ENCODE measurements at places on chromosomes 7 and 10.
A peak's percentile ranks its signal among the peaks of the same experiment; 100 is the strongest.

- H3K36me3 ChIP-seq: no peaks in the 10 kb centered on the region
- DNase-seq: no peak
- H3K27me3 ChIP-seq: no peaks in the 10 kb centered on the region
- H3K27ac ChIP-seq: no peak overlapping the region
Observed at GRCh38 chr7:68014031-68014736, 1017.6 kb downstream of the TYW1 start.

DNA sequence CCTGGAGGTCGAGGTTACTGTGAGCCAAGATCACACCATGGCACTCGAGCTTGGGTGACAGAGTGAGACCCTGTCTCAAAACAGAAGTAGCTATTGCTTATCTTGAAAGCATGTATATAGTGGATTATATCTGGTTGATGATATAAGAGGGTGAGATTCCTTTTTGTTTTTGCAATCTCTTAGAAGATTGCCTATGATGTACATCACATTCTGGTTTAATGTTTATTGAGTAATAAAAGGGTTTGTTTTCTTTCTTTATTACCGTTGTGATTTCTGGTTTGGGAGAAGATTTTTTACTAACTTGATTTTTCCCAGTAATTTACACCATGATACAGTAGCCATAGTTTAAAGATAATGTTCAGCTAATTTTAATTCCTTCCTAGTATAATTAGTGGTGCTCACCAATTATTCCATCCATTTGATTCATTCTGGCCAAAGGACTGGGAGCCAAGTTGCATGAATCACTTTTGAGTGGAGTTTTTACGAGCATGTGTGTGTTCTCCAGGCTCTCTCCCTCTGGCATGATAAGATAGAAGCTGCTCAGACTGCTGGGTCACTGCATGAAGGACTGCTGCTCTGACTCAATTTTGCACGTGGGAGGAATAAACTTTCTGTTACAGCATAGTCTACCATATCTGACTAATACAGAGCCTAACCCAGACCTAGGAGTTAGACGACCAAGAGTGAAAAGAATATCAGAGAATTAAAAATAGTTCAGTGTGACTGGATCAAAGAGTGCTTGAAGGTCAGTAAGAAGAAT, 13.5 kb upstream of the TSPAN13 start:
- no peak for DNase-seq
- no peaks in the 10 kb centered on the region for H3K36me3 ChIP-seq
- no peak overlapping the region for H3K4me3 ChIP-seq
- H3K27ac ChIP-seq: no peak overlapping the region

GRCh38 chr10:8052956-8053445, 1.5 kb upstream of the GATA3 start:
- H3K4me3 ChIP-seq: peak overlapping the region; percentile 91
- peaks cover 30% of the 10 kb centered on the region for H3K27me3 ChIP-seq
- no peak for DNase-seq
- H3K36me3 ChIP-seq: peaks cover 25% of the 10 kb centered on the region
- peak overlapping the region; percentile 94 for H3K27ac ChIP-seq

DNA sequence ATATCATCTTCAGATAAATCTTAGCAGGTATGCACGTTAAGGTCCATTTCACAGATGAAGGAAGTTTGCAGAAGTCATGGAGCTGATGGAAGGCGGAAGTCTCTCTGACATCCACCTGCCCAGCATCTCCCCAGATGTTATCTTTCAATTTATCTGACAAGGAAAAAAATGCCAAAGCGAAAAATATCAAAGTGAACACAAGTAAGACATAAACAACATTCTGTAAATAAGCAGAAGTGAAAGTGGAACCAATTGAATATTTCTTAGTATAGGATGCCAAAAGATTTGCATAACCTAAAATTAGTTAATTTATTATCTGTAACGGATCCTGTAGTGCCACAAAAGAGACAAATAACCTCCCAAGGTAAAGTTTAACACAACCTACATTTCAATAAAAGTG, 73.6 kb upstream of the NEBL start:
- no peaks in the 10 kb centered on the region for H3K4me1 ChIP-seq
- no peak overlapping the region for H3K4me3 ChIP-seq
- DNase-seq: no peak

DNA sequence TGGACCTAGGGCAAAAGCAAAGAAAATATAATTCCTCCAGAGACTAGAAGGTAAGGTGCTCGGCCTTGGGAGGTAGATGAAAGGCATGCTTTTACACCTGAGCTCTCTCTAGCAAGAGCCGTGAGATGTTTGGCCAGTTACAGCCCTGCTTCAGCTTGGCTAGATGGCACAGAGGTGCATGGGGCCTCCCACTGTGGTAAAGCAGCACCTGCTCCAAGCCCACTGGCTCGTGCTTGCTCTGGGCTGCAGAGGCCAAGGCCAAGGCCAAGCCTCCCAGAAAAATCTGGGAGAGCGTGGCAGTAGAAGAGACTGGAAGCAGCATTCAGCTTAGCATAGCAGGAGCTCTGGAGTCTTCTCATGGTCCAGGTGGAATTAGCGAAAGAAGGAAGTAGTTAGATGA, 31.0 kb upstream of the OPALIN start:
- peaks cover 31% of the 10 kb centered on the region for H3K27me3 ChIP-seq
- DNase-seq: no peak
- H3K4me3 ChIP-seq: no peak overlapping the region

DNA sequence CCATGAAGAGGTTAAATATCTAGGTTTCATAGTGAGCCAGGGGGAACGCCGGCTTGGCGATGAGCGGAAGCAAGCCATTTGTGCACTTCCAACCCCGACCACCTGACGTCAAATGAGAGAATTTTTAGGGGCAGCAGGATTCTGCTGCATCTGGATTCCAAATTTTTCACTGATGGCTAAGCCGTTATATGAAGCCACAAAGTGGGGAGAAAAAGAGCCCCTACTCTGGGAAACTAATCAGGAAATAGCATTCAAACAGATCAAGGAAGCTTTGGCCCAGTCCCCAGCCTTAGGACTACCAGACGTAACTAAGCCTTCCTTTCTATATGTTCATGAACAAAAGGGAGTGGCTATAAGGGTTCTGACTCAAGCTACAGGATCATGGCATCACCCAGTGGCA, 12.9 kb upstream of the ADCK2 start:
- H3K27ac ChIP-seq: no peak overlapping the region
- DNase-seq: no peak
- H3K4me3 ChIP-seq: no peak overlapping the region
- H3K27me3 ChIP-seq: peaks cover 60% of the 10 kb centered on the region
- no peaks in the 10 kb centered on the region for H3K36me3 ChIP-seq
- peaks cover 15% of the 10 kb centered on the region for H3K4me1 ChIP-seq

DNA sequence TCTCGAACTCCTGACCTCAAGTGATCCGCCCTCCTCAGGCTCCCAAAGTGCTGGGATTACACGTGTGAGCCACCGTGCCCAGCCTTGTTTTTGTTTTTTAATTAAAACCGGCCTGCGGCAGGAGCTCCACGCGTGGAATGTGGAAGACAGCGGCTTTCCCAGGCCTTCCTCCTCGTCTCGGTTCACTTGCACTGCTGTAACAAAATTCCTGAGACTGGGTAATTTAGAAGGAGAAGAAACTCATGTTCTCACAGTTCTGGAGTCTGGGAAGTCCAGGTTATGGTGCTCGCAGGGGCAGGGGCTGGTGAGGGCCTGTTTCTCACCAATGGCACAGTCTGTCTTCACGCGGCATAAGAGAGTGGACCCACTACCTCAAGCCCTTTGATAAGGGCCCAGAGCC, 14.4 kb upstream of the CRYGN start:
- H3K4me3 ChIP-seq: no peak overlapping the region
- no peak for DNase-seq
- H3K36me3 ChIP-seq: no peaks in the 10 kb centered on the region

DNA sequence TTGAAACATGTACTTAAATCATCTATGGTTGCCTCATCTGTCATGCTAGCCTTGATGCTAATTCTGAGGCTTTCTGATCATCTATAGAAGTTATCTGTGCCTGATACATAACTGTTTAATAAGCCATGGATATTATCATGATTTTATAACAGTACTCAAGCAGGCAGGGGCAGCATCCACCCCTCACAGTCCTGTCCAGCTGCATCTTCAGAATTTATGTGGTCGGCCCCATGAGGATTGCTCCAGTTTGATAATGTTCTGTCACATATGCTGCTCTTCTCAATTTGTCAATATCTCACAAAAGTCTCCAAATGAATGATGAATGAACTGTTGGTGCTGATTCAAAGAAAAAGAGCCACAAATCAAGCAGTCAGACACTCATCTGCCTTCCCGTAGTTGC, 335.1 kb upstream of the POM121L12 start:
- no peak for DNase-seq
- no peak overlapping the region for H3K27ac ChIP-seq
- H3K4me1 ChIP-seq: no peaks in the 10 kb centered on the region

DNA sequence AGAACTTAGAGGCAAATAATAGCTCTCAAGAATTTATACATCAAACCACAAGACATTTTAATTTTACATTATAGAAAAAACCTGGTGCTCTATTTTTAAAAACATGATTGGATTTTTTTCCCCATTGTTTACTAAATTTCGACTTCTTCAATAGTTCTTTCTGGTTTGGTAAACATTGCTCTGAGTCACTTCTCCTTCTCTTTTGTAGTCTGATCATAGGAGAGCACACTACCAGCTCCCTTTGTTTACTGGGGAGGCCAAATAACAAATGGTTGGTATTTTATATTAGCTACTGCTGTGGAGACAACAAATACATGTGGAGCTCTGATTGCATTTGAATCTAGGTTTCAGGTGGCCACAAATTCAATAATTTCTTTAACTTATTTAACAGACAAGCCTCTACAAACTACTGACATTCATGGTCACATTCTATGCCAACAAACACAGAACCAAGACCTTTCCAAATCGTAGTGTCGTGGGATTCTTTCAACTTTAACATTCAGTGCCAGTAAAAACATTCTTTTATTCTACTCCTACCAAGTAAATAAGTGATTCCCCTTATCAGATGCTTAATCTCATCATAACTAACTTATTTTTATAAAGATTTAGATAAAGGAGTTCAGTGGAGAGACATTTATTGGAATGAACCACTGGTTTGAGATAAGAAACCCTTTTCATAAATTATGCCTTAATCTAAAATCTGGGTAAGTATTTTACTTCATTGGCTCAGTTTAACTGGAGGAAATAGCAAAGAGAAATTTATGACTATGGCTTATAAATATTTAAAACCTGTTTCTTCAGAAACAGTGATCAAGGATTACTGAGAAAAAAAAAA, 17.7 kb upstream of the FXYD4 start:
- H3K27ac ChIP-seq: no peak overlapping the region
- DNase-seq: no peak
- peaks cover 23% of the 10 kb centered on the region for H3K27me3 ChIP-seq
- H3K36me3 ChIP-seq: no peaks in the 10 kb centered on the region
- peaks cover 28% of the 10 kb centered on the region for H3K4me1 ChIP-seq

DNA sequence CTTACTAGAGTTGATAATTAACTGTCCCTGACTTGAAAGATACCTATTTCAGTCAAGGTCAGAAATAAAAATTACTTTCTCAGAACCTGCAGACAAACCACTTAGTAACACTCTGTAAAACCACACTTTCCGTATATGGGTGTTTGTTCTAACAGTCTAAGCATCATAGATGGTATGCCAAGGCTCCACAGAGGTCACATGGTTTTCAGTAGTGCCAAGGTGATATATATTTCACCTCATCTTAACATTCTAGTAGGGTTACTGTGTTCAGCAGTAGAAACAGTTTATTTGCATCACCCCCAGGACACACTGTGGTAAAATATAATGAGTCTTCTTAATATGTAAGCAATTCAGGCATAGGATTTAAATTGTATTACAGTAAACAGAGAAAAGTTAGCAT, 61.5 kb downstream of the KCND2 start:
- no peaks in the 10 kb centered on the region for H3K4me1 ChIP-seq
- H3K27ac ChIP-seq: no peak overlapping the region
- no peak for DNase-seq
- no peak overlapping the region for H3K4me3 ChIP-seq
- H3K27me3 ChIP-seq: no peaks in the 10 kb centered on the region
- H3K36me3 ChIP-seq: no peaks in the 10 kb centered on the region

- peaks cover 8% of the 10 kb centered on the region for H3K4me1 ChIP-seq
- H3K36me3 ChIP-seq: no peaks in the 10 kb centered on the region
- H3K27ac ChIP-seq: no peak overlapping the region
- peaks cover 7% of the 10 kb centered on the region for H3K27me3 ChIP-seq
- no peak overlapping the region for H3K4me3 ChIP-seq
- no peak for DNase-seq
Observed at GRCh38 chr10:98617906-98618520, 171.3 kb upstream of the HPS1 start.

DNA sequence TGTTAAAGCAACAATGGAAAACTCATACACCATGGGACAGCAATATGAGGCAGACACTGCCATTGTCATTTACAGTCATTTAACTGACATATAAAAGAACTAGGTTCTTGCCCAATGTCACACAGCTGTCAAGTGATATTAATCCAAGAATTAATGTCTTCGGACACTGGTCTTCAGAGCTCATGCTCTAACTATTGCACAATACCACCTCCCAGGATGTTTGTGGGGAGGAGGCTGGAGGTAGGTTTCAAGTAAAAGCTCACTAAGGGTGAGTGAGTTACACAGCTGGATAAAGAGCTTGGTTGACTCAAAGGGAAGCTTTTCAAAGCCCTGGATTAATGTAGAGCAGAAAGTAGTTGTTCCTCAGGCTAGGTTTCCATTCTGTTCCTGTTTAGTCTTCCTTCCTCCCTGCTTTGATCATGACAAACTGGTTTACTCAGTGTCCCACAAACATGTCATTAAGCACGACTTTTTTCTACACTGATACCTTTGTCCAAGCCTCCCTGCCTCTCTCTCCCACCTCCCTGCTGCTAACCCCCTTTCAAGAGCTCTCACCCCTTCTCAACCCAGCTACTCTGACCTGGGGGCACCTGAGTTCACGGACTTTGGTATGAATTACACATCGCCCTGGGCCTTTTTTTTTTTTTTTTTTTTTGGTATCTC, 987 bp upstream of the EXOC6 start:
- H3K4me3 ChIP-seq: peak overlapping the region; percentile 78
- peaks cover 4% of the 10 kb centered on the region for H3K36me3 ChIP-seq
- DNase-seq: no peak
- H3K4me1 ChIP-seq: peaks cover 35% of the 10 kb centered on the region
- no peaks in the 10 kb centered on the region for H3K27me3 ChIP-seq

DNA sequence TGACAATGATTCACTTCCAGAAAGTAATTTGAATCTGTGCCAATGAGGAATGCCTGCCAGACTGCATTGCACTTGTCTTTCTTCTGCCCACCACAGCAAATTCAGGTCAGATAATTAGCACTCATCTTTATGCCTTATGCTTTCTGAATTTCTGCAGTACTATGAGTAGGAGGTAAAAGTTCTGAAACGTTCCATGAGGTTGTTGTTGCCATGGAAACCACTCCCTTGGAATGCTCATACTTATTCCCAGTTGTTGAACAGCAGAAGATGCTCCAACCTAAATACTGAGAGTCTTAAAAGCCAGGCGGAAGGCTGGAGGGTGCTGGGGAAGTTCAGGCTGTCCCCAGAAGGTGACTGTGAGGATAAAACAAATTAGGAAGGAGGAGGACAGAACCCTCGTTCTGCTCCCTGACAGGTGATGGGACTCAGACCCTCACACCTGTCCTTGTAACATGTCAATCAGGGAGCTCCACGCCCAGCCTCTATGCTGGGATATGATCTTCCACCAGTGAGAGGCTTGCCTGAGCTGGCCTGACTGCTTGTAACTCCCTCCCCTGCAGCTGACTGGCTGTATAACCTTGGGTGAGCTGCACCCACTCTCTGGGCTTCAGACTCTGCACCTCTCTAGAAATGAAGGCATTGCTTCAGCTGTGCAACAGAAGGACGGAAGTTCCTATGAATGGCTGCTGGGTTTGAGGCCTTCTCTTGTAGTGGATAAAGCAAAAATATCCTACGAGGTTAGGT, 554.3 kb upstream of the MGMT start:
- DNase-seq: peak; percentile 41
- no peak overlapping the region for H3K4me3 ChIP-seq
- no peaks in the 10 kb centered on the region for H3K27me3 ChIP-seq
- H3K36me3 ChIP-seq: peaks cover 1% of the 10 kb centered on the region

All from activated CD8-positive, alpha-beta memory T cell treated with anti-CD3 and anti-CD28 coated beads, Interleukin-2, amount 10 ng/mL, durations not matched to agents 7 days and 5 days (primary cell).